DMS 273 treated with DMSO at 0.1 percent for 48 hours (cell line): ENCODE measurements at places on chromosomes 5 and 9.

DNA sequence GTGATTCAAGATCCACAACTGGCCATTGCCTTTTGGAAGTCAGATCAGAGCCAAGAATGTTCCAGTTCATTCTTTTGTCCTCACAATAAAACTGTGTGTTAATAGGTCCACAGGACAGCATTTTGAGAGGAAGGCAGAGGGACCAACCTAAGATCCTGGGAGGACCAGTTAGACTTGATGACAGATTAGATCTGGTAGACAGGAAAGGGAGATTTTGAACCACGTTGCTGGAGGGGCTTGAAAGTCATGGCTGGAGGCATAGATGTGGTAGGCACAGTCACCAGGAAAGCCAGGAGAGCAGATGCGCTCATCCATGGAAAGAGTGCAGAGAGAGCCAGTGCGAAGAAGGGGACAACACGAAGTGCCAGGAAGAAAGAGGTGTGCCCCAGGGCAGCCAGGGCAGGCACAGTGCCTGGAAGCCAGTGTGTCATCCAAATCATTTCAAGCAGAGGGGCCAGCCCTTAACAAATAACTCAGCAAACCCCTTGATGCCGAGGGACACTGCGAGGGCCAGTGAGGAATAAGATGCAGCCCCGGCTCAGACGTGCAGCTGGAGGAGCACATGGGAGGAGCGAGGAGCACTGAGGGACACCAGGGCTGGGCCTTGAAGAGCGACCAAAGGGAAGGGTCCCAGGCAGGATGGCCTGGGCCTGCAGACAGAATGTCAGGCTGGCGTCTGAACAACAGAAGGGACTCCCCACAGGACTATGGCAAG lies 12.8 kb upstream of the SLC2A8 start:
- no peak for DNase-seq

GRCh38 chr9:95874303-95874988 lies 1.0 kb upstream of the ERCC6L2 start:
- no peak for DNase-seq

DNA sequence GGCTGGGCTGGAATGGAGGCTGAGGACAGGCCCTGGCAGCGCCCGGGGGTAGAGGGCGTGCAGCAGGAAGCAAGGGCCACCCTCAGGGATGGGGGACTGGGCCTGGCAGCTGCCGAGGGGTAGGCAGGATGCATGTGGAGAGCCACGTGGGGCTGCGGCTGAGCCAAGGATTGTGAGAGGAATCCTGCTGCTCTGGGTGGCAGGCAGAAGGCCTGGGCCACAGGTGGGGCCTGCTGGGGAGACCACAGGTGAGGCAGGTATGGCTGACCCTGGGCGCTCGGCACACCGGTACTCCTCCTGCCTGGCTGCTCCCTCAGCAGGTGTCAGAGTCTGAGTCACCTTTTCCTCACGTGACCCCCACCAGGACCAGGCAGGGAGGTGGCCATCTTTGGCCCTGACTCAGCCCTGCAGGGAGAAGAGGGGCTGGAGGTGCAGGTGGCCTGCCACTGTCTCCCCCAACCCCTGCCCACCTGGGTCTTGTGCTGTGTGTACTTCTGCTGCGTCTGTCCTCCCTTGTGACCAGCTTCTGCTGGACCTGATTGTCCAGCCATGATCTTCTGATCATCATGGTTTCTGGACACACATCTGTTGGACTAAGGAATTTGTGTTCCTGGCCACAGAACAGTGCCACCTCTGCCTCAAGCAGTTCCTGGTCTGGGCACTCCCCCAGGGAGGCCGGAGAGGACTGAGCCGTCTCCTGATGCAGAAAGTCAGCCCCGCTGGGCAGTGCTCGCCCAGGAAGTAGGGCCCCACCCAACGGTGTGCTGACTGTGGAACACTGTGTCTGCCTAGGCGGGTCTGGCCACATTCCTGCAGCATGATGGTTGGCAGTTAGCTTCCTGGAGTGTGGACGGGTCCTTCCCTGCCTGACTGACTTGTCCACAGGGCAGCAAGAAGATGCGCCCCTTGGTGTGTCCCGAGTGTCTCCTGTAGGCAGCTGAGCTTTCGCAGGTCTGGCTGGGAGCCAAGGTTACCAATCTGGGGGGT lies 6.4 kb downstream of the ARRDC1 start:
- DNase-seq: no peak

DNA sequence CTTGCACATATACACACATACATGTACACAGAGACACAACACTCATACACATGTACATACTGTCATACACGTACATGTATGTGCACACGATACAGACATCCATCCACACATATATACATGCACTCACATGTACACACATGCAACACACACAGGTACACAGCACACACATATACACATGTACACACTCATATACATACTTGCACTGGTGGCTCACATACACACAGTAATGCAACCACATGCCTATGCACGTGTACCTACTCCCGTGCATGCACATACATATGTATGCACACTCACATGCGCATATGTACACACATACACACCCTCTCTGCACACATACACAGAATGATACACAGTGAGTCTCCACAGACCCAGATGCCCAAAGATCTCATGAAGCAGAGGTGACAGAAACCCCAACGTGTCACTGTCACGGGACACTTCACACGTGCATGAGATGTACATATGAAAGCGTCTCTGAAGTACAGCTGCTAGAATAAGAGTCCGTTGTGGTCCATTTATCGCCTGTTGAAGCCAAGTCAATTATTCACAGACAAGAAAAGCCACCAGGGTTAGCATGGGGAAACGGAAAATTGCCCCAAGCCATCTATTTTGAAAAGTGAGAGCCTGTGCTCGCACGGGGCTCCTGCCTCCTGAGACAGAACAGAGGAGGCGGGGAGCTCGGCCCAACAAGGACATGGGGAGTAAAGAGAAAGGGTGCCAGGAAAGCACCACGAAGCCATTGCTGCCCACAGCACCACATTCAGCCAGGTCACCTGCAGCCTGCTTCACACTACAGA lies 24.9 kb downstream of the LPCAT1 start:
- no peak for DNase-seq

DNA sequence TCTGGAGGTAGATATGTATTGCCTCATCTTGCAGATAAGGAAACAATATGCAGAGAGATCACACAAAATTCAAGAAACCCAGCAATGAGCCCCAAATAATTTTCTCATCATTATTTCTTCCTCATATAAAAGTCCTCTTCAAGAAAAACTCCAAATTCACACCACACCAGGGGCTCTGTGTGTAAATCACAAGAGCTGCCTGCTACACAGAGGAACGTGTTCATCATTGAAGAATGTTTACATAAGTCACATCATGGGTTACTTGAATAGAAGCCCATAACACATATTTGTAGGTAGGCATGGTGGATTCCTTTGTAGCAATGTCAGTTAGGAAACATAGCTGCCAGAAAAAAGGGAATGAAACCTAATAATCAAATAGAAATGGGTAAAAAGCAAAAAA lies 308.1 kb upstream of the TLE4 start:
- DNase-seq: no peak

DNA sequence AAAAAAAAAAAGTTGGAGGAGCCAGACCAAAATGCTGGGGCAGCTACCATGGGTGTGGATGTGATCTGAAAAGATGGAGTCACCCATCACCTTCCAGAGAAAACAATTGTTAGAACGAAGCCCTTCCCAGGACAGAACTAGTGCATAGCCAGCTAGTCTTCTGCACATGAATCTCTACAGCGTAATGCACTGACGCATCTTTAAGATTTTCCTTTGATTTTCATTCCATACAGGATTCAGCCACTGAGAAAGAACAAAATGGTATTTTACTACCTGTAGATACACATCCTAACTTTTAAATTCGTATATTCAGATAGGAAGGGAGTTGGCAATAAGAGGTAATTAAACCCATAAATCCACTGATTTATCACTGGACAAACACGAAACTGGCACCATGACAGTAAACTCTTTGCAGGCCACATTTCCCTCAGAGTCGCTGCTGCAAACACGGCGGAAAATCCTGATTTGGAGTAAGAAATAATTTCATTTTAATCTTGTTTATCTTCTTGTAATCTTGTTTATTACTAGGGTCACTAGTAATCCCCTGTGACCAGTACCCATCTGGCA lies 206.6 kb downstream of the SPOCK1 start:
- DNase-seq: no peak

GRCh38 chr9:116842658-116843057 lies 155.6 kb downstream of the TRIM32 start:
- no peak for DNase-seq

- no peak for DNase-seq
Measured at GRCh38 chr9:79682076-79682736, 110.4 kb downstream of the TLE4 start.

DNA sequence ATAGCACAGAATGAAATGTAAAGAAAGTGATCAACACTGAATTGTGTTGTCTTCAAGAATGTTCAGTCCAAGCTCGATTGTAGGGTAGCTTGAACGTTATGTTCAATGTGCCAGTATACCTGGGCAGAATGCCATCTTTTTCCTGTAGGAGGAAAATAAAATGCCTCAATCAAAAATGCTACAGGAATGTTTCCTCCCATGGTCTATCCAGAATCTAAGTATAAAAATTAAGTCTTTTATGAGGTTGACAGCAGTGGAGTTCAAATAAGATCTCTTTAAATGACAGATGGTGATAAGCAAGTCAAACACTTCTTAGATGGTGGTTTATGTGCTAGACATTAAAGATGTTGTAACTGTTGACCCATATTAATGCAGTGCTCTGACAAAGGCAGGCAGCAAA lies 488.6 kb downstream of the CSNK1G3 start:
- peak; percentile 18 for DNase-seq

DNA sequence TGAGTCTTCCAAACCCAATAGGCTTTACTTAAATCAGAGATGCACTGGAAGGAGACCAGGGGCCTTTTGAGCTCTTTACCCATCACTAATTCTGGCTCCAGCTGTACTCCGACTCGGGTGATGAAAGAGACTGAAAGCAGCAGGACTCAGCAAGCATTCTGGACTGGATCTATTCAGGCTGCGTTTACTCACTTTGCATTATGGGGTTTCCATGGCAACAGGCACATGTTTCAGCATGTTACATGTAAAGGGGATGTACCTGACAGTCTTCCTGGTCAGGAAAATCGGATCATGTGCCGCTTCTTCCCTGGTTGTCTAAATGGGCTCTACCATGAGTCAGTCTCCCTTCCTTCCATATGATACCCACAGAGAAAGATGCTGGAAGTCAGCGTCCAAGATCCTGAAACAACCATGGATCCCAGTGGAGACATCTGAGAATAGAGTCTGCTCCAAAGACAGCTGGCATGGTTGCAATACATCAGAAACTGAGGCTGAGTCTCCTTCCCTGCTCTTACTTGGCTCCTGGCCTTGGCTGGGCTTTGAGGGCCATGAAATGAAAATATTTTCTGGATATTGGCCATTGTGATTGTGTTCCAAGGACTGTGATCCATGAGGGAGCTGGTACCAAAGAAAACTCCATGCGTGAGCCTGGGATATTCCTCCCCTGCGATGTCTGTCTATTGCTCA lies 102.5 kb upstream of the TNC start:
- DNase-seq: no peak

GRCh38 chr5:96408841-96409538 lies 24.1 kb downstream of the PCSK1 start:
- no peak for DNase-seq

- no peak for DNase-seq
Measured at GRCh38 chr5:17157916-17158529, 59.4 kb upstream of the BASP1 start.

DNA sequence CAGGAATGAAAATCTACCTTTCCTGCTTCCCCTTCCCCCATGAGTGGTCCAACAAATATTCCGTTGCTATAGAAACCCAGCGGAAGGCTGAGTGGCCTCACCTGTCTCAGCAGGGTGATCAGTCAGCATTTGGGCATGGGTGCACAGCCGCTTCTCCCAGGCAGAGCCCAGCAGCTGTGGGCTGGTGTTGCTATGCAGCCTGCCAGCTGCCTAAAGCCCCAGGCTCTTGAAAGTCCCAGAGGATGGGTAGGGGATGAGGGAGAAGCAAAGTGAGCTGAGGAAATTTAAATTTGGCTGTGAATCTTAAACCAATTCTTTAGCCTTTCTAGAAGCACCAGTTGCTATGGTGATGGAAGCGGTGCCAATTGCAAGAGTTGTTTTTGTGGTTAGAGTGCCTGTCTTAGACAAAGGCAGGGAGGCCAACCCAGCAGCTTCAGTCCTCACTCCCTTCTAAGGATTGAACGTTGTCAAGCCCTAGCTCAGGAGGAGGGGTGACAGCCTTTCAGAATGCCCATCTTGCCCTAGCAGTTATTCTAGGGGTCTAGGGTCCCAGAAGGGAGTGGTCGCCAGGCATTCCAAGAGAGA lies 151.5 kb upstream of the PITX1 start:
- DNase-seq: no peak

- no peak for DNase-seq
Measured at GRCh38 chr9:2623288-2624050, 1.9 kb downstream of the VLDLR start.

DNA sequence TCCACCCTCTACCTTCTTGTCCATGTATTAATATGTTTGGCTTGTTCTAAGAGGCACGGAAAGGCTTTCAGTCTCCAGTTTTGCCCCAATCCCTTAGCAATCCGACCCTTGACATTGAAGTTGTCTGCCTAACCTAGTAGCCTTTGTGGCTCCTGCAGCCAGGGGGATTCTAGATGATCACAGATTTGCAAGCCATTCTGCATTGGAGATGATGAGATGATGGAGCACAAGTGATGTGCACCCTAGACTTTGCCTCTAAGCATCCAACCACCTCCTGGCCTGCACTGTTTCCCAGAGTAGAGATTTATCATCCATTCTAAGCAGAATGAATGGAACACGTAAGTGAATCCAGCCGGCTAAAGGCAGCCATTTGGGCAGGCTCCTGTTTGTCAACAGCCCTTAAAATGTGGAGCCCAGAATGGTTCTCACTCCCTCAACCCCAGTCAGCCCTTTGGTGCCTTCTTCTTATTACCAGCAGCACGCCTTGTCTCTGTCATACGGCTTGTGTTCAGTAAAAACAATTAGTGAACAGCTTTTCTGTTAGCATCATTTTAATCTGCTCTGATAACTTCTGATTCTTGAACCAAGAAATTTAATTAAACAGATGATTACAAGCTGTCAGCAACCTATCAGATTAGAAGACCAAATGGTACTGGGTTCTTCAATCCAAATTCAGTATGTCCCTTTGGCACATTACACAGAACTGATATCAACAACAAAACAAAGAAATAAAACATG lies 5.7 kb upstream of the TRAF1 start:
- no peak for DNase-seq

GRCh38 chr9:86187121-86187520 lies 72.3 kb downstream of the C9orf153 start:
- no peak for DNase-seq

DNA sequence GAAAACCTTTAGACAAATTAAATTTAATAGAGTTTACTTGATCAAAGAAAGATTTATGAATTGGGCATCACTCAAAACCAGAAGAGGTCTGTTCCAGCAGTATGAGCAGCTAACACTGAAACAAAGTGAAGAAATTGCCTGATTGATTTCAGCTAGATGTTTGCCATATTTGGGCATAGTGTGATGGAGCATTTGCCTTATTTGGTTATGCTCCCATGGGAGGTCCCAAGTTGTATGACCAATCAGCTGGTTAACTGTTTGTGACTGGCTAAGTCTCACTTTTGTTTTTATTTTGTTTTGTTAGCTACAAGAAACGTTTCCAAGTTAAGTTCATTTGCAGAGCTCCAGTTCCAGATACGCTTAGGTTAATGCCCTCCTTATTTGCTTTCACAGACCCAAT lies 53.3 kb upstream of the LMNB1 start:
- DNase-seq: no peak
